PC-9 (cell line): ENCODE measurements at places on chromosomes 11 and 22.

- DNase-seq = no peak
Measured at GRCh38 chr11:78654071-78654470, 79.4 kb upstream of the NARS2 start.

DNA sequence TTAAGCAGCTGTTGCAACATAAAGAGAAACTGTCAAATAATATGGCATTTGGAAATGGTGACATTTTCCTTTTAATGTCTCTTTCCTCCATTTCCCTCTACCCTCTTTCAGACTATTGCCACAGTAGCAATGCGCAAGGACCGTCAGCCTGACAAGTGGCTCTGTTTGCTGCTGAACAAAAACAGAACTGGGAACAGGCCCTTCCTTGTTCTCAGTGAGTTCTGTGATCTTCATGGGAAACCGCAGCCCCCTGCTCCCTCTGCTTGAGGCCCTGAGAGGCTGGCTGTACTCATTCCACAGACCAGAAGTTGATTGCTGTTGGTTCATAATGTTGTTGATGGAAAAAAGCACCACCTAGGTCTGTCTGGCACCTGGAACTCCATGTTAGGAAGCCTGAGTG lies 559.7 kb downstream of the OPCML start:
- no peak for DNase-seq

GRCh38 chr11:33457948-33458347 lies 200.8 kb downstream of the HIPK3 start:
- DNase-seq = no peak

GRCh38 chr11:4076774-4077173 lies 17.8 kb upstream of the RRM1 start:
- no peak for DNase-seq

DNA sequence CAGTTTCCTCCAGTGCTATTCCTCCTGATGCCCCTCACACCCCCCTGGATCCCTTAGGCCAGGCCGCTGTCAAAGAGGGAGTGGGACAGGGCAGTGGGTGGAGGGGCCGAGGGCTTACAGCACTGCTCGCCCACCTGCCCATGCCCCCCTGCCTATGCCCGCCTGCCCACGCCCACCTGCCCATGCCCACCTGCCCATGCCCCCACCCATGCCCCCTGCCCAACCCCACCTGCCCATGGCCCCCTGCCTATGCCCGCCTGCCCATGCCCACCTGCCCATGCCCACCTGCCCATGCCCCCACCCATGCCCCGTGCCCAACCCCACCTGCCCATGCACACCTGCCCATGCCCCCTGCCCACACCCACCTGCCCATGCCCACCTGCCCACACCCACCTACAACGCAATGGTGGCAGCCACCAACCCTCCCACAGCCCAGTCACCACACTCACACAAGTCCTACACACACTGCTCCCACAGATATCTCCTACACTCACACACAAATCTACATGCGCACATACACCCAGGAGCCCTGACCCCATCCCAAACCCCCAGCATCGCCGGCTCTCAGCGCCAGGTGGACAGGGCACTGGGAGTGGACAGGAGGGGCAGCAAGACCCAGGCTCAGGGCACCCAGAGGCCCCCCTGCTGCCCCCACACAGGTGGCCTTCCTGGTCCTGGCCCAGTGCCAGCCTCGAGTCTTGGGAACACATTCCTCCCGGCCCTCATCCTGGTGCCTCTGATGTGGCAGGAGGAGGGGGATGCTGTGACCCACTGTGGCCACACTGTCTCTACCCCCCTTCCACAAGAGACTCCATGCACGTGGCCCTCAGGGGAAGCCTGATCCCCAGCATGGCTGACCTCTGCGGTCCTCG lies 61.8 kb downstream of the CYTH4 start:
- no peak for DNase-seq

DNA sequence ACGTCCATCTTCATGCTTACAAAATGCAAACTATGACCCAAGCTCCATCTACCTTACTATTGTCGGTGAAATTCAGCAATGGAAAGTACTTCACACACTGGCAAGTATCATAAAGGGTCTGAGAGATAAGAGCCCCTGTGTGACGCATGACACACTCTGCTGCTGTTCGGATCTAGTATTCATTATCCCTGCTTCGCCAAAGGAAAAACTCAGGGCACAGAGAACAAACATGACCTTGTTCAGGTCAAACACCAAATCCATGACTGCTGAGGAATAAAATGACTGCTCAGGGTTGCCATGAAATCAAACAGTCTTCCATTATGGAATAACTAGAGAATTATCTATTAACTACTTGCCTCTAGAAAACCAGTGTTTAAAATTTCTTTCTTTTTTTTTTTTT lies 73.0 kb downstream of the MICAL3 start:
- DNase-seq = no peak

- no peak for DNase-seq
Measured at GRCh38 chr11:1103401-1104360, 29.0 kb downstream of the MUC2 start.
